H7 (cell line): ENCODE measurements at places on chromosomes 4 and X. TPM values are rescaled to one million over a fixed set of nuclear protein-coding genes. Genes with fewer than 3 reads are reported as not detected.

DNA sequence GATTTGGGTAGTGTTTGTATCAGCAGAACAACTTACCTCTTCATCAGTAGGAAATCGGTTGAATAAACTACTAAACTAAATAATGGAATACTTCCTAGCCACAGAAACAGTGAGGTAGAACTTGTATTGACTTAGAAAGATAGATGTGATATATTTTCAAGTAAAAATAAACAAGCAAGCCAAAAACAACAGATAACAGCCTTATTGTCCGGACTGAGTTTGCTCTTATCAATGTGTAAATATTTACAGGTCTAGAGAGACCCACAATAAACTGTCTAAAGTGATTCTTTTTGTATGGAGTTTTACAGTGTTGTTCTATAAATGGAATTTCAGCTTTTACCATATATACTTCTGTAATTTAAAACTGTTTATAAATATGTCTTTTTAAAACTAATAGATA is 721.8 kb downstream of the ADGRL3 start:
- DNase-seq: no peak

- no peak for DNase-seq
These were observed 73.4 kb upstream of the ARHGAP36 start for GRCh38 chrX:130984782-130985181.

DNA sequence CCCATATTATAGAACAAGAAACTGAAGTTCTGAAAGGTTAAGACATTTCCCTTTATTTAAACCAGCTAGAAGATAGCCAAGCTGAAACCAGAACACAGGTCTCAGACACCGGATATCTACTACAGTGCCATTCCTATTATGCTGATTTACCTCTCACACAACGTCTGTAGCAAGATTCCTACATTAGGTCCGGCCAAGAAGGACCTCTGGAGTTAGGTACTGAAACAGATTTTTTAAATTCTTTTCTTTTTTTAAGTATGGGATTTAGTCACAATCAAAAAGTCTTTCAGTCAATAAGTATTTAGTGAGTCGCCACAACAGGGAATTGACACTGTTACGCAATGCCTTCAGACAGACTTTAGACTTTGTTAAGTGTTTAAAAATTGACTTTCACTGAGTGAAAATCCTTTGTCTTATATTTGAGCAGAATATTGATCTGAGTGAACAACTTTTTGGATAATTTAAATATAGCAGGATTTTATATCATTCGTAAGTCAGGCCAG is 26.5 kb upstream of the SPANXN4 start:
- no peak for DNase-seq

GRCh38 chr4:163228648-163229047 is 62.0 kb upstream of the NAF1 start:
- DNase-seq: no peak

The GPAT3 gene
- 0.59 and 0.73 TPM in 2 replicates for total RNA-seq

- peak; percentile 13 for DNase-seq
These were observed 289.4 kb downstream of the TRAM1L1 start for GRCh38 chr4:116796022-116796421.

- DNase-seq: no peak
These were observed 323.6 kb upstream of the DIPK2B start for GRCh38 chrX:45524296-45524695.

GRCh38 chr4:96186593-96186992 is 346.7 kb downstream of the PDHA2 start:
- no peak for DNase-seq

The GATA1 gene
- total RNA-seq: not detected in 2 replicates

- no peak for DNase-seq
These were observed 25.6 kb upstream of the MXD4 start for GRCh38 chr4:2287594-2287915.

GRCh38 chr4:169024762-169025161 is 14.7 kb upstream of the CBR4 start:
- no peak for DNase-seq

- peak; percentile 87 for DNase-seq
These were observed 409 bp downstream of the UGDH start for GRCh38 chr4:39526765-39527295.

The GALNTL6 gene
- total RNA-seq: 0.22 and 0.24 TPM in 2 replicates

The SLC39A8 gene
- total RNA-seq: 33.6 and 40.0 TPM in 2 replicates

- no peak for DNase-seq
These were observed 1162.1 kb downstream of the RAPGEF2 start for GRCh38 chr4:160265014-160265413.

GRCh38 chr4:176778063-176778462 is 14.7 kb downstream of the VEGFC start:
- DNase-seq: no peak
